Kidney (tissue), 22 donors: ENCODE measurements at places on chromosomes 3 and 15. TPM values are rescaled to one million over a fixed set of nuclear protein-coding genes. Genes with fewer than 3 reads are reported as not detected.

TIMP4 gene
- polyA plus RNA-seq, result 2.4 TPM

- no peak for DNase-seq
These were observed 135.4 kb downstream of the ATG7 start for GRCh38 chr3:11407644-11408043.

- peak; percentile 91 for DNase-seq
These were observed 40.8 kb downstream of the CHST14 start for GRCh38 chr15:40511472-40512133.

- no peak for DNase-seq
These were observed 260.8 kb downstream of the UACA start for GRCh38 chr15:70502529-70502928.

USP50 gene
- not detected for polyA plus RNA-seq

IGSF11 gene
- polyA plus RNA-seq, result 6.7 TPM

CEP19 gene
- polyA plus RNA-seq, result 2.6 TPM

DNA sequence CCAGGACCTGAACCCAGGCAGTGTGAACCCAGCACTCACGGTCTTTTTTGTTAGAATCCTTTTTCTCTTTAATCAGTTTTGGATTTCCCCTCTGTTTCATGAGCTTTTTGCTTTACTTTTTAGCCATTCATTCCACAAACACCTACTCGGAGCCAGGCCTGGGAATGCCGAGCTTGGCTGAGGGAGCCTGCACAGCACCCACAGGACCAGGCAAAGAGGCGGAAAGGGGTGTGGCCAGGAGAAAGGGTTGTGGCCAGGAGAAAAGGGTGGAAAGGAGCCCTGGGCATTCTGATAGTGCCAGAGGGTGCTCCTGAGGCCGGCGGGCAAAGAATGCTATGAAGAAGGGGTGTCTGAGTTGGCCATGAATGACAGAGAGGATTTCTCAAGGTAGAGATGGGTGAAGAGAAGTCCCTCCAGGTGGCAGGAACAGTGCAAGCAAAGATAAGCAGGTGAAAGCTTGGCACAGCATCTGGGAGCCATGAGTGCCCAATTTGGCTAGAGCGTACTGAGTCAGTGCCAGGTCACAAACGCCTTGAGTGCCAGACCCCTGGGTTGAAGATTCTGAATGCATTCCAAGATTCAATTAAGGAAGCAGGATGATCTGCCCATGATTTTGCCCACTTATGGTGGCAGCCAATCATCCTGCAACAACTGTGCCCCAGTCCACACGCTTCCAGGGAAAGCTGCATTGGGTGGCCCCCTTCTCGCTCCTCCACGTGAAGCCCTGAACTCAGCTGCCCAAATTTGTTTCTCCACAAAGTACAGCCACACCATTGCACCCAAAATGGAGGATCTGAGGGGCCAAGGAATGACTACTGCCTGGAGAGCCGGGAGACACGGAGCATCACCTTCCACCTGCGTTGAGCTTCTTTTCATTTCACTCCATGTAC is 157.2 kb downstream of the XXYLT1 start:
- DNase-seq, result no peak

- DNase-seq, result no peak
These were observed 215.8 kb downstream of the RYR3 start for GRCh38 chr15:33526532-33526931.

- no peak for DNase-seq
These were observed 287.5 kb downstream of the ZPLD1 start for GRCh38 chr3:102722317-102722716.

DNA sequence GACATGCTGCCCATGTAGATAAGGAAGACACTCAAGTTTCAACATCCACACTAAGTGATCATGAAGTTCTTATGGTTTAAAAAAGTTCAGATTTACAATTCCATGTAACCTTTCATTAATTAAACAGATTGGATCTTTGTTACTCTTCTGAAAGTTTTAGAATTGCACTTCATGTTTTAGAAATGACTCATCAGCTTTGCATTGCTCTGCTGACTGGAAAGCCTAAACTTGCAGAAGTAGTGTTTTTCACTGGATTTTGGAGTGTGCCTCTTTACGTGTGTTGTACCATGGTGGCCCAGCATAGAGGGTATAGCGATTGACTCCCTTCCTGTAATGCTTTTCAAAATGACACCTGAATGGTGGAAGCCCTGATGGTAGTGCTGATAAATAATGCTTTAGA is 157.9 kb downstream of the BBX start:
- no peak for DNase-seq

GRCh38 chr3:144058713-144059112 is 87.1 kb downstream of the DIPK2A start:
- DNase-seq, result no peak

DNA sequence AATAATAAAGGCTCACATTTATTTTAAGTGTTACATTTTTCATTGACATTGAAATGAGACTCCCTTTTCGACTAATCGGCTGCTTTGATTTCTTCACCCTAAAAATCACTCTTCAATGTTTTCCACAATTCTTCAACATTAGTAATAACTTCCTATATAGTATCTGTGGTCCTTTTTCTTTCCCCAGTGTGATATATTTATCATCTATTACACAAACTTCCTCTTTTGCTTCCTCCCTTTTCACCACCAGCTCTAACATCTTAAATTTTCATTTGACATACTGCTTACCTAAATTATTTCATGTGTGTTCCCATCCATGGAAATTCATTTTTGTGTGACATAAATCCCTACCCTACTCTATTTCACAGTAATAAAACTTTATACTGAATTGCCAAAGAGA is 244.4 kb downstream of the TIGIT start:
- DNase-seq, result no peak

DNA sequence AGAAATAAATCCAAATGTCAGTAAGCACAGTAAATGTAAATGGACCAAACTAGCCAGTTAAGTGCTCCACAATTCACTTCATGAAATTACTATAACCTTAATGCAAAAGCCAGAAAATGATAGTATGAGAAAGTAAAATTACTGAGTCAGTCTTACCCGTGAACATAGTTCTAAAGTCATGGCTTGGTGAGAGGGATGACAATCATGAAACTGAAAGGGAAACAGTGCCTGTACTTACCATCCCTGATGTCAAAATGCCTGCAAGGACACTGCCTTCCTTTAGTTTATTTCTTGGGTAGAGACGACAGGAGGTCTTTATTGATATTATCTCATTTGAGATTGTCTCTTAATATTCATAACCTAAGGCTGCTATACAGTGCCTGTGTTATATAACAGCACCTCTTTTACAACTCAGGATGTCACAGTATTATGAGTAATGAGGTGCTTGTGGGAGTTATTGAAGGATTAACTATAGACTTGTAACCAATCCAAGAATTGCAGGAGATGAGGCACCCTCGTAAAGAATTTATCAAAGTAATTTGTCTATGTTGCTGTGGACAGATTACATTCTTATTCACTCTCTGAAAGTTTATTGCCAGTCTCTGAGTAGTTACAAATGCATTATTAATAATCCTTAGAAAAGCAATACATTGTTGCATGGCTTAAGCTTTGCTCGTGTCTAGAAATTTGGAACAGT is 142.9 kb upstream of the BFSP2 start:
- no peak for DNase-seq

EIF5A2 gene
- polyA plus RNA-seq, result 6.1 TPM

GRCh38 chr3:109563149-109563548 is 225.8 kb upstream of the DPPA4 start:
- no peak for DNase-seq

FOXL2NB gene
- not detected for polyA plus RNA-seq

SMC4 gene
- polyA plus RNA-seq, result 7.4 TPM

CACNA2D3 gene
- polyA plus RNA-seq, result 5.7 TPM

DNA sequence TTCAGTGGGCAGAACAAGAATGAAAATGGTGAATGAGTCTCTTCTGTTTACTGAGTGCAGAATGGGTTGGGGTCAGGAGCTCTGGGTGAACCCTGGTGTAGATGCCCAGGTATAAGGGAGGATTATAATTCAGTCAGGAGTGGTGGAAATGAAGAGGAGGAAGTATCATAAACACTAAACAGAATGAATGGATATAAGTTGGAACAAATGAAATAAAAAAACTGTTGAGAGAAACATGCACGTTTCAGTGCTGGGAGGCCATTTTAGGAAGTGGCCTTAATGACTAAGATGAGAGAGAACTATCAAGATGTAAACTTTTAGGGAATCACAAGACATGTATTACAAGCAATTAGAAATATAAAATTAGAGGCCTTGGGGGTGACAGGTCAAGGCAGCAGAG is 32.8 kb upstream of the LEKR1 start:
- no peak for DNase-seq

- DNase-seq, result no peak
These were observed 150.6 kb upstream of the ROPN1 start for GRCh38 chr3:124142389-124142970.

GRCh38 chr3:145055375-145056076 is 1083.9 kb downstream of the DIPK2A start:
- no peak for DNase-seq

DNA sequence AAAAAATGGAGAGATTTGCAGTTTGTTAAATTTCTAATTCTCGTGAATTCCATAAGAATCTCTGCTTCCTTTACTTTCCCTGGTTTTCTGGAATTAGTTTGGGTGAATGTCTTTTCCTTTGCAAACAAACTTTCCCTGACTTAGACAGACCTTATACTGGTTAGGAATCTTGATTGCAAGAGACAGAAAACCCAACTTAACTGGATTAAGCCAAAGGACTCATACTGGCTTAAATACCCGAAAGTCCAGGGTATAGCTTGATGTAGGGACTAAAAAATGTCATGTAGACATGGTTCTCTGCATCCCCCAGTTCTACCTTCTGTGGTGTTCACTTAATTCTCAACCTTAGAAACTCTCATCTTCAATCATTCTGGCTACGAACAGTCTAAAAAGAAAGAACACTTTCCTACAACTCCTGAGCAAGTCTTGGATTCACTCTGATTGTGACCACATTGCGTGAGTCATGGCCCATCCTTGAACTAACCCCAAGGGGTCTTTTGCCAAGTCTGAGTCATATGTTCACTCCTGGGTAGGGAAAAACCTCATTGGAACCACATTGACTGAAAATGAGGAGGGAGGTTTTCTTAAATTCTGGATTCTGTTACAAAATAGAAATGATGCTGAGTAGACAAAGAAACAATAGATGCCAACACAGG is 136.0 kb upstream of the DAZL start:
- no peak for DNase-seq

DNA sequence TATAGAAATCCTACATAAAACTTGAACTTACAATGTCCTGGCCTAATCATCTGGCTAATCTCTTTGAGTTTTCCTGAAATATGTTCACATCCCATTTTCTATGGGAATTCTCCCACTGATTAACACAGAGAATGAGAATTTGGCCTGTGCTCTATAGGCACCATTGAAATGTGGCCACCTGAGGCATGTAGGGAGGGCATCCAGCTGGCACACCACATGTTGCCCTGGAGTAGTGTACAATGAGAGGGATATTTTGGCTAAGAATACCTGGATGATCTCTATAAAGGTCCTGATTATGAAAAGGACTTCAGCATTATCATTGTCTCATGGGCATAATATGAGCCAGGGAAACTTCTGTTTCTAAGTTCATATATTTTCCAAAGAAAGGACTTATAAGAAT is 324.0 kb downstream of the ZBTB20 start:
- no peak for DNase-seq

- no peak for DNase-seq
These were observed 1.8 kb downstream of the STAG1 start for GRCh38 chr3:136750209-136750896.

GRCh38 chr3:183158551-183159006 is 4.0 kb downstream of the LAMP3 start:
- DNase-seq, result no peak

GOLGA8N gene
- 6.3 TPM for polyA plus RNA-seq

- DNase-seq, result no peak
These were observed 113.7 kb downstream of the LIPC start for GRCh38 chr15:58545307-58546065.

- peak; percentile 69 for DNase-seq
These were observed 67.5 kb downstream of the RPL22L1 start for GRCh38 chr3:170802164-170803151.

CAND2 gene
- 3.9 TPM for polyA plus RNA-seq

DNA sequence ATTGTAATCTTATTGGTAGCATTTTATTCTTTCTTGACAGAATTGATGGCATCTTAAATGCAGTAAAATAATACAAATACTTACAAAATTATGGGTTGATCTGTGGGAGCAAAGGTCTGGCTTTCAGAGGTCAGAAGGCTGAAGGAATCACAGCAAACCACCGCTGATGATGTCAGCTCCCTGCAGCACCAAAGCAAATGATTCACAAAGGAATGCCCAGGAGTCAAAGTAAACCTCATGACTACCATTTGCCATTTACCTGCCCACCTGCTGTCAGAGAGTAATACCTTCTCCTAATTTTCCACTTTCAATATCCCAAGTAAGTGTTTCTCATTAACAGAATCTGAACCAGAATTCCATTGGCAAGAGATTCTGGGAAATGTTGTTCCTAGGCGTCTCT is 46.1 kb downstream of the CPA3 start:
- DNase-seq, result no peak

- no peak for DNase-seq
These were observed 23.0 kb downstream of the HPS3 start for GRCh38 chr3:149152420-149152819.

DNA sequence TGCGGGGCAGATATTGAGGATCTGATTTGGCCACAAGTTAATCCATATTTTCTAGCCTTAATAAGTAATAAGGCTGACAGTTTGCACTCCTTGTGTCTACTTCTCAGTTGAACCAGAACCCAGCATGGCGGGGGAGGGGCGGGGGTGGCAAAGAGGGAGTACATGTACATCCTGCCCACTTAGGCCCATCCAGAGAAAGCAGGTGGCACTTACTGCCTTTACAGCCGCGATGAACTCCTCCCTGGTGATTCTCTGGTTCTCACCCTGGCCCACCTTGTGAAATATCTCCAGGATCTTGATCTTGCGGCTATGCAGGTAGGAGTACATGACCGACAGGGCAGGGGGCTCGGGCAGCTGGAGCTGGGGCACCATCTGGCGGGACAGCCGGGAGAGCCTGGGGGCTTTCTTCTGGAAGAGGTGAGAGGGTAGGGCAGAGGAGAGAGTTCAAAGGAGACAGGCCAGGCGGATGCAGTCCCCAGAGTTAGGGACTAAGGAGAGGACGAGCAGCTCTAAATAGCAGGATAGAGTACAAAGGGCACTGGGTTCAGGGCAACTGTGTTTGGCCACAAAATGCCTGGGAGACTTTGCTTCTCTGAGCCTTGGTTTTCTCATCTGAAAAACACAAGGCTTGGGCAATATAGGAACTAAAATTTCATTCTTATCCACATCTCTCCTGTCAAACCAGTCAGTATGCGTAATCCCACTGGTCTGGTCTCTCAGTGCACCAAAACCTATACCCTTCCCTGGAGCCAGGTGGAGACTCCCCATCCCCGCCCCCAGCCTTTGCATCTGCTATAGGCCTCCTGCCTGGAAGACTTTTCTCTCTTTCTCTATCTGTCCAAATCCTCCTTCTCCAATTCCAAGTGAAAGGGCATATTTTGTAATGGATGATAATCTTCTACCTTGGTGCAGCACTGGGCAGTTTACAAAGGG is 10.1 kb downstream of the EFCAB12 start:
- DNase-seq, result no peak

- no peak for DNase-seq
These were observed 56.9 kb upstream of the PHLDB2 start for GRCh38 chr3:111802163-111802625.

DNA sequence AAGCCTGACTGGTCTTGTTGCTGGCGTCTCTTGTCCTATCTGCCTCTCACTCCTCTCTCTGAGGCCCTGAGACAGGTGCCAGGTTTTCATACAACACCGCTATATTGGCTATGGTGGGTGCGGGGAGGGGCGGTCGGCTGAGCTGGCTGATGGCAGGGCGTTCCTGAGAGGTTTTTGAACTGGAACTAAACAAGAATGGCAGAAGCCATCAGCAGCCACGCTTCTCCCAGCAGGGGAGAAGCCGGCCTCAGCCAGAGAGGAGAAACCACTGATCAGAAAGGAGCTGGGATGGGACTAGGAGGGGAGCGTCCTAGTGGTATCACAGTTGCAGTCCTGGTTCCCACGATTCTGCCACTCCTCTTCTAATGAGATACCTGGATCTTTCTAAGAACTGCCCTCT is 89.9 kb upstream of the PRR23E start:
- DNase-seq, result no peak
